IMR-90 (cell line): ENCODE measurements at places on chromosomes 2 and 18.

- peak; percentile 54 for DNase-seq
Observed at GRCh38 chr2:170235860-170236679, 58.1 kb downstream of the MYO3B start.

DNA sequence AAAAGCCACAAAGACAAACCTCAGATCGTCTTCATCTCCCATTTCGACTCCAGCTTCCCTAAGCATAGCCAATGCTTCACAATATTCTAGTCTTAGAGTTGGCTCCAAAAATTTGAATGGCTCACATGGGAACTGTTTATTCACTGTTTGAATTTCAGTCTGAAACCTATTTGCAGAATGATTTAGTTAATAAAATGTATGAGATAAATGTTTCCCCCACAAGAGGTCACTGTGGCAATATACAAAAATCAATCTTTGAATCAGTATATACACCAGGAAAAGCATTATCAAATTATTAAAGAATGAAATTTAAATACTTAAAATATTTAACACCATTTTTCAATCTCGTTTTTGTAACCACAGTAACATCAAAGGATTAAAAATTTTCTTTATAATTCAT, 40.0 kb upstream of the MCM6 start:
- peak; percentile 40 for DNase-seq

GRCh38 chr2:46338674-46339073, 41.5 kb downstream of the EPAS1 start:
- no peak for DNase-seq

GRCh38 chr2:81445176-81445575, 1140.6 kb upstream of the LRRTM1 start:
- no peak for DNase-seq

GRCh38 chr2:235489897-235490296, 3.9 kb upstream of the AGAP1 start:
- no peak for DNase-seq

- DNase-seq: peak; percentile 18
Observed at GRCh38 chr2:29000481-29000880, 19.4 kb downstream of the TOGARAM2 start.

DNA sequence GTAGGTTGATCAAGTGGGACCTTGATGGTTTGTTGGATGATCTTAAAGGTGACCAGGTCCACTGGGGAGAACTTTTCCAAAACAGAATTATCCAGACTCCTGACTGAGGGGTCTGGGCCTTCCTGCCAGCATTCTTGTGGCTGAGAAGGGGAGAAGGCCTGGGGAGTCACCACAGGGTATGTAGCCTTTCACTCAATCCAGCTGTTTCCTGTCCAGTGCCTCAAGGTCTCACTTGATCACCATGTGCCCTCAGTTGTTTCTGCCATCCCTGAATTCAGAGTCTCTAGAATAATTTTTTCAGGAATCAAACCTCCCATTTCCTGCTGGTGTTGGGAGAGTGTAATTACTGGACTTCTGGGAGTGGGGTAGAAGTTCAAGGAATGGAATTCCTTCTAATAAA, 54.4 kb upstream of the TANC1 start:
- no peak for DNase-seq

GRCh38 chr18:6414723-6415417, at the start of gene L3MBTL4:
TSS of gene L3MBTL4 (minus strand) at chr18:6414911. CDS start at chr18:6311625, 103,286 bp downstream.
- no peak for DNase-seq

DNA sequence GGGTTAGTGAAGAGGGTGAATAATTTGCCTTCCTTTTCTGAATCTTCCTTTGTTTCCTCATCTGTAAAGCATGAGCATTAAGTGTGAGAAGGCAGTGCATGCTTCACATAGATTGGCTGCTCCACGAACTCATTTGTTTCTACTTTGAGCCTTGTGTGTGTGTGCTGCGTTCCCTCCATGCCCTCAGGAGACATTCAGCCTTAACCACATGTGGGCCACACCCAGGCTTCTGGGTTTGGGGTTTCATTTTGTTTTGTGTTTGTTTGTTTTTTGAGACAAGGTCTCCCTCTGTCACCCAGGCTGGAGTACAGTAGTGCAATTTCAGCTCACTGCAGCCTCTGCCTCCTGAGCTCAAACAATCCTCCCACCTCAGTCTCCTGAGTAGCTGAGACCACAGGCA, 843.3 kb downstream of the GALR1 start:
- DNase-seq: no peak

GRCh38 chr2:62374301-62375112, 131.5 kb downstream of the TMEM17 start:
- no peak for DNase-seq

GRCh38 chr2:105660489-105660888, 84.2 kb upstream of the NCK2 start:
- no peak for DNase-seq

GRCh38 chr2:73243884-73244570, 9.9 kb downstream of the CCT7 start:
- DNase-seq: peak; percentile 63

DNA sequence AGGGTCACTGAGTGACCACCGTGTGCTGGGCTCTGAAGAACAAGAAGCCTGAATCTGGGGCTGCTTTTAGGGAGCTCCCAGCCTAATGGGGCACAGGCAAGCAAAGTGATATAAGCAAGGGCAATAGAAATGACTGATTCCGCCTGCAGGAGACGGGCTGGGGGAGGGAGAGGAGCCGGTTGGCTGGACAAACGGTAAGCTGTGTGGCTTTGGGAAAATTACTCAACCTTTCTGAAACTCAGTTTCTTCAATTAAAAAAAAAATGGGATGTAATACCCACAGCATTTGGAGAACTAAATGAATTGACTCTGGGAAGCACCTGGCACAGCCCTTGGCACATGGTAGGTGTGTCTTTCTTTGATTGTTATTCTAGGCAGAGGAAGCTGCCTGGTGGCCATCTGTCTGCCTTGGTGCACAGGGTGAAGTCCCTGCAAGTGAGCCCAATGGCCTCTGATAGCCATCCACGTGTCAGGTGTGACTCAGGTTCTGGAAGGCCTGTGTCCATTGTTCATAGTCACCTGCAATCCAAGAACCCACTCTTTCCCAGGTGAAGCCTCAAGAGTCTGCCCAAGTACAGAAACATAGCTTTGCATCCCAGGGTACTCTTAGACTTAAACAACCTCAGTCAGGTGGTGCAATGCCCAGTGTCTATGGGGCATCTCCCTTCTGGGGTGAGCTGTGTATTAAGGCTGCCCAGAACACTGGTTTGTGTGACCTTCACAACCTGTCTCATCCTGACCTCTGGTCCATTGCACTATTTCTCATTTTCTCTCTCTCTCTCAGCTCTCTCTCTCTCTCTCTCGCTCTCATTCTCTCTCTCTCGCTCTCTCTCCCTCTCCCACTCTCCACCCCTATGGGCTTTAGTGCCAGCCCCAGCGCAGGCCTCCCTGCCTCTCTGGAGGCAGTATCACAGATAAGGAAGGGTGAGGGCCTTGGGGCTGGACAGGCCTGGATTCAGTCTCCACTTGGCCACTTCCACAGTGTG, 30.0 kb upstream of the NTSR2 start:
- no peak for DNase-seq

DNA sequence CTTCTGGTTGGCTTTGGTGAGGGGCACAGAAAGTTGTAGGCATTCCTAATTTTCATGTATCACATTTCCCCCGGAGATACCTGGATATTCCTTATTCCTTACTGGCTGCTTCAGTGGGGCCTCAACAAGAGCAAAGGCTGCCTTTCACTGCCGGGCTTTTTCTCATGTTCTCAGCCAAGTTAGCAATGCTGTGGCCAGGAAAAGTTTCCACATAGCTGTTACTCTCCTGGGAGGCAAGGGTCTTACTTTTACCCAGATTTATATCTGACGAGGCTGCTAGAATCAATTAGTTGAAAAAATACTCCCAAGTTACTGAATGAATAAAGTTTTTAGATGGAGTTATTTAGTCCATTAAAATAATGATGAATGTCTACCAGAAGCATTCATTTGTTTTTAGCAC, 230.5 kb downstream of the ZNF407 start:
- DNase-seq: no peak

GRCh38 chr2:26809211-26809610, 23.4 kb downstream of the CENPA start:
- no peak for DNase-seq

DNA sequence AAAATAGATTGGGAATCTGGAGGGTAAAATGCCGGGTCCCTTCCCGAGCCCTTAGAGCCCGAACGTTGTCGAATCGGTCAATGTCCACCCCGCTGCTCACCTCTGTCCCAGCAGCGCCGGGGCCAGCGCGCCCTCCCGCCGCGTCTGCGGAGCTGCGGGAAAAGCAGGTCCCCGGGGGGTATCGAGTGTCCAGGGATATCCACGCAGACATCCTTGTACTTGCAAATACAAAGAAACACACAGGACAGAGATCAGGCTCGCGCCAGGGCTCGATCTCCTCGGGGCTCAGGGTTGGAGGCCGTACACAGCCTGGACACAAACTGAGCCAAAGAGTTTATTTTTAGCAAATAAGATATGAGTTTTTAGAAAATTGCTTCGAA, 2.3 kb upstream of the GATA6 start:
- DNase-seq: no peak

- peak; percentile 22 for DNase-seq
Observed at GRCh38 chr2:179524809-179525339, 260.2 kb upstream of the SESTD1 start.

DNA sequence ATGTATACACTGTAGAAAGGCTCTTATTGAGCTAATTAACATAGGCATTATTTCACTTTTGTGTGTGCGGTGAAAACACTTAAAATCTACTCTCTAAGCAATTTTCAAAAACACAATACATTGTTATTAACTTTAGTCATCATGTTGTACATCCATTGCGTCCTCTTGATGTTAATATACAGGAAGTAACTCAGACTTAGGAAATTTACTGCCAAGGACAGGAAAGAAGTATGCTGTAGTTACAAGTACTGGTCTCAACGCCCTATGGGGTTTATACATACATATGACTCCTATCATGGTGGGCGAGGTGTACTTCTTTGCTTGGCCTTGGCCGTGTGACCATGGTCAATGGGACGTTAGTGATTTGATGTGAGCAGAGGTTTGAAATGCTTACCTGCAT, 15.5 kb downstream of the SCTR start:
- DNase-seq: no peak

DNA sequence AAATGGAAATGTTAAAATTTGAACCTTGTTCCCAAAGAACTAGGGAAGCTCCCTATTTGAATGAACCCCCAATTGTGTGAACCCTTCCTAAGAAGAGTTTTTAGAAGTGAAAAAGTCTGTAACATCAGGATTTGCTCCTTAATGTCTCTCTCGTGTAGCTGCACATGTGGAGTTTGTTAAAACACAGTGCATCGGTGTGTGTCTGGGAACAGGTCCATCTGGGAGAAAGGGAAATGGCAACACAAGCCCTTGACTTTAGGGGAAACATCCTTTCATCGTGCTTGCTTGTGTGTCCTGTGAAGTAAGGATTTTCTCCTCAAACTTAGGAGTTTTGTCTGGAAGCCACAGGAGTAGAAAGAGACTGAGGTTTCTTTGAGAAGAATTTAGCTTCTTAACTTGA, 203.9 kb downstream of the PRKCE start:
- DNase-seq: peak; percentile 28

- DNase-seq: no peak
Observed at GRCh38 chr2:226333388-226333787, 466.2 kb downstream of the IRS1 start.

DNA sequence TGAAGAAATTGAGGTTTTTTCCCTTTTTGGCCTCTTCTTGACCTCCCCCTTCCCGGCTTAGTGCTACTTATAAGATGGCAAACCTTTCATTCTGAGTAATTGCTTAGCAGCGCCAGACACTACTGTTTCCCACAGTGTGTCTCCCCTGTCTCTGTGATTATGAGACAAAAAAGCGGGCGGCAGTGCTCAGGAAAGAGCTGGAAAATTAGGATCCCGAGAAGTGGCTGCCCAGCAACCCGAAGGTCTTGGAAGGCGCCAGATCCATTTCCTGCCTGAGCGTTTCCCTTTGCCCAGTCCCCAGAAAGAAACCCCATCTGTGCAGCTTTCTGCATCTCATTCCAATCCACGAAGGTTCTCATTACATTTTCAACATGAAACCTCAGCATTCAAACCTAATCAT, 191.9 kb upstream of the APCDD1 start:
- no peak for DNase-seq

DNA sequence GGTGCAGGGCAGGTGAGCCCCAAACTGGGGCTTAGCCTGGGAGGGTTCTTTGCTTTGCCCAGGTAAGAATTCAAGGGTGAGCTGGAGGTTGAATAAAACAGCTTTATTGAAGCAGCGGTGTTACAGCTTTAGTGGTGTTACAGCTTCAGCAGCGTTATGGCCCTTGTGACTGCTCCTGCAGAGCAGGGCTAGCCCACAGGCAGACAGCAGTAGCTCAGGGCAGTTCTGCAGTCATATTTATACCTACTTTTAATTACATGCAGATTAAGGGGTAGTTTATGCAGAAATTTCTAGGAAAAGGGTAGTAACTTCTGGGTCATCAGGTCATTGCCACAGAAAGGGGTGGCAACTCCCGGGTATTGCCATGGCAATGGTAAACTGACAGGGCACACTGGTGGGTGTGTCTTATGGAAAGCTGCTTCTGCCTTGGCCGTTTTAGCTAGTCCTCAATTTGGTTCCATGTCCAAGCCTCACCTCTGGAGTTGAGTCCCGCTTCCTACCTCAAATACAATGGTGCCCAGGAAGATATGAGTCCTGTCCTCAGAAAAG, 78.2 kb downstream of the THNSL2 start:
- DNase-seq: no peak

- DNase-seq: no peak
Observed at GRCh38 chr2:101677658-101678057, 19.8 kb upstream of the MAP4K4 start.

DNA sequence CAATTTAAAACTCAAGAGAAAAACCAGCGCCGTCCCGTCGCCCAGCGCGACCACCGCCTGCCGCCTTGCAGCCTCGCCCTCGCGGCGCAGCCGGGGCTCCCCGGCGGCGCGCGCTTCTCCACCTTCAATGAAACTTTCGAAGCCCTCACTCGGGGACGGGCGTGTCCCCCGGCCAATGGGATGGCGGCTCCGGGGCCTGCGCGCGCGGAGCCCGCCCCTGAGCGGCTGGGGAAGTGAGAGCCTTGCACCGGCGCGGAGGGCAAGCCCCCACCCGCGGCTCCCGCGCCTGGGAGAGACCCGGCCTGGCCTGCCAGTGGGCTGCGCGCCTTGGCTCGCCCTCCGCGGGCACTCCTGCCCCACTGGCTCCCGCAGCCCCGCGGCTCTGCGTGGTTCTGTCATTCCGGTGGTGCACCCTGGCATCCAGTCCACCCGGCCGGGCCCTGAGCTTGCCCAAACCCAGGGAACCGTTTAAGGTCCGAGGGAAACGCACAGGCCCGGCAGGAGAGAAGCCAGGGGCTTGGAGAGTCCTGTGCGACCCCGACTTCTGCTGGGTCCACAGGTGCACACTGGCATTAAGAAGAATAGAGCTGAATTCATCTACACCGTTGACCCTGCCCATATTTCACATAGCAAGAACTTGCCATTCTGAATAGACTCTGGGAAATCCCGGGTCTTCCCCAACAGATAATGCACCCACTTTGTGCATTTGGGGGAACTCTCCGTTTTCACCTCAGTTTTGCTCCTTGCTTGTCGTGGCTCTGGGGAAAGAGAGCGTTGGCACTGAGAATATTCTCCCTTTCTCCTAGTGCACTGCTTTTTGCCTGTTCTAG, at the start of gene PIEZO2:
Gene PIEZO2, minus strand, starts transcription at position 129 of the 830 bp plus-strand sequence. CDS start 981 bp downstream, outside the sequence.
- peak; percentile 65 for DNase-seq
